NCI-H524 (cell line): ENCODE measurements at places on chromosomes 7 and 10.

DNA sequence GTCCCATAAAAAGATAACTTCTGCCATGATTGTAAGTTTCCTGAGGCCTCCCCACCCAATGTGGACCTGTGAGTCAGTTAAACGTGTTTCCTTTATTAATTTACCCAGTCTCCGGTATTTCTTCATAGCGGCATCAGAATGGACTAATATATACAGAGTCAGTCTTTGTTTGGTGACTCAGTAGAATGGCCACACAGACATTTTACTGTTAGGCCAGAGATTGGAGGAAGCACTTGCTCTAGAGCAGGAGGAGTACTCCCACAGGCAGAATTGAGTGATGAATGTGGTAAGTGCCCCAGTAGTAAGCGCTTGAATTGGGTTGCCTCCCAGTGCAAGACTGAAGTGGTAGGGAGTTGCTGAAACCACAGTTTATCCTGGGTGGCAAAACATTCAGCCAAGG lies 149.5 kb upstream of the SMIM30 start:
- no peak for DNase-seq

DNA sequence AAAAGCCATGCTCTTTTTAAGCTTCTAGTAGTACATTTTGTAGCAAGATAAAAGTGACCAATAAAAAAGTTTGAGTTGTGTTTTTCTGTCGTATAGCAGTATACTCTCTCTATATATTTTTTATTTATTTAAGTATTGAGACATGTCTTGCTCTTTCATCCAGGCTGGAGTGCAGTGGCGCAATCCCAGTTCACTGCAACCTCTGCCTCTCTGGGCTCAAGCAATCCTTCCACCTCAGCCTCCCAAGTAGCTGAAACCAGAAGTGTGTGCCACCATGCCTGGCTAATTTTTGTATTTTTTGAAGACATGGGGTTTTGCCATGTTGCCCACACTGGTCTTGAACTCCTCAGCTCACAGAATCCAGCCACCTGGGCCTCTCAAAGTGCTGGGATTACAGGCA lies 2.8 kb downstream of the SUGCT start:
- no peak for DNase-seq

- no peak for DNase-seq
Measured at GRCh38 chr7:42014625-42015618, 222.1 kb downstream of the GLI3 start.

DNA sequence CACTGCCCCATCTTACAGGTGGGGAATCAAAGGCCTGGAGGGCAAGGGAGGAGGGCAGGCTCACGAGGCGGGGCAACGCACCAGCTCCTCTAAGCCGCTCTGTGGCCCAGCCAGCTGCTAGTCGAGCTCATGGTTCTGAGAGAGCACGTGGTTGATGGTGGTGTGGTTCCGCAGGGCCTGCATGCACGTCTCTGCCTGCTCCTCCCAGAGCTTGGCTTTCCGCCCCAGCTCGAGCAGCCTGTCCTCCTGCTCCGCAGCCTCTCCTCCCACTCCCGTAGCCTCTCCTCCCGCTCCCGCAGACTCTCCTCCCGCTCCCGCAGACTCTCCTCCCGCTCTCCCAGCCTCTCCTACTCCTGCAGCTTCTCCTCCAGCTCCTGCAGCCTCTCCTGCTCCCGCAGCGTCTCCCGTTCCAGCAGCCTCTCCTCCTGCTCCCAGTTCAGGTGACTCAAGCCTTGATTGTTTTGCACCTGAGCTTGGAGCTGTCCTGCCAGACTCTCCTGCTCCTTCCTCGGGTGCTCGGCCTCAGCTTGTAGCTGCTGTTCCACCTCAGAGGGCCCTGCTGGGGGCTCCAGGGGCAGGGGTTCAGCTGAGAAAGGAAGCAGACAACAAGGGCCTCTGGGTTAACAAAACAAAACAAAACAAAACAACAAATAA lies 19.1 kb upstream of the MTPAP start:
- no peak for DNase-seq

DNA sequence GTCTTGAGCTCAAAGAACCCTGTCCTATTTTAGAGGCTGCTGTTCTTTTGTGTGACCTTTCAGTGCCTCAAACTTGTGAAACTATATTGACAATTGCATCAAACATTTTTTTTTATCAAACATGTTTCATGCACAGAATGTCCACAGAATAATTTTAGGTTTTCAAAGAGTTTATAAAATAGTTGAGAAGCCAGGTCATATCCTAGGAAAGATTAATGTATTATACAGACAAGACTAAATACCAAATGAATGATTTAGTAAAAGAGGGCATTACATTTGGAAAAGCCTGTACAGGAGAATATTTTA lies 67.0 kb downstream of the CDK6 start:
- DNase-seq = peak; percentile 33

DNA sequence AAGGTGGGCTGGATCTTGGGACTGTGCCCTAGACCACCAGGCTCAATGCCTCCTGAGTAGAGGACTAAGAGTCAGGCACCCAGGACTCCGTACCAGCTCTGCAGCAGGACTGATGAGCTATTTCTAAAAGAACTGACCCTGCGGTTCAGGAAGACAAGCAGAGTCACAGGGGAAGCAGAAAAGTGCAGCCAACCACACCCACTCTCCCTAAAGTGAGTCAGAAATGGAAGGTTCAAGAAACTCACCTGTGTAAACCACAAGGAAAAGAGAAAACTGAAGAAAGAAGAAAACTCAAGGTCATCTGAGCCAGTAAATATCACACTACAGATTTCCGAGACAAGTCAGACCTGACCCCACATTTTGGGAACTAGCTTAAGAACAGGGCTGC lies 2.5 kb downstream of the PARP12 start:
- no peak for DNase-seq

GRCh38 chr7:32062150-32062549 lies 8.1 kb downstream of the PDE1C start:
- no peak for DNase-seq

DNA sequence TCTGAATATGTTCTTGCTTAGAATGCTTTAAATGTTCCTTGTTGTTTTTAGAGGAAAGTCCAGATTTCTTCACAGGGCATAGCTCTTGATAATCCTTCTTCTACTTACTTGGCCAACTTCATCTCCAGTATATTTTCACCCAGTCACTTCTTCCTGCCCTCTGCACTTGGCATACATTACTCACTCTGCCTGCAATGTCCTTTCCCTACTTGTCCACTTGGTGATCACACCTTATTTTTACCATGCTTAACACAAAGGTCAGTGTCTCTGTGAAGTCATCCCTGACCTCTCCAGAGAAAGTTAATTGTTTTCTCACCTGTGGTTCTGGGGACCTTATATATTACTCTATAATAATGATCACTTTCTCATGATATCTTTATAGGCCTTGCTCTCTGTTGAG lies 23.3 kb downstream of the SFRP4 start:
- DNase-seq = no peak

DNA sequence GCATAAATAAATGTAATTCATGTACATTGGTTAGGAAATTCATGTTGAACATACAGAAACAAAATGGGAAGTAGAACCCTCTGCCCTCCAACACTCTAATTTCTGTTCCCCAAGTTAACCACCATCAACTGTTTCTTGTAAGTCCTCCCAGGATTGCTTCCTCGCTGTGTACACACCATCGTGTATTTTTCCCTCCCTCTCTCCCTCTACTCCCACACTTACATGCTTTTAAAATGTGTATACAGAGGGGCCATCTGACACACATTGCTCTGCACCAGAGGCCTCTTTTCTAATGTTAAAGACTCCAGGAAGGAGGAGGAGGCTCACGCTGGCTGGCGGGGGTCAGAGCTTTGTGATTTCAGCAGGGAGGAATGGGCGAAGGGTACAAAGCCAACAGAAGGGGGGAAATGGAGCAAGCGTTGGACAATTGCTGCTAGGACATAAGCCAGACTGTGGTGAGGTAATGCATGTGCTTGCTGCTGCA lies 1.9 kb upstream of the EPHA1 start:
- no peak for DNase-seq

- DNase-seq = no peak
Measured at GRCh38 chr7:20114468-20114867, 102.7 kb downstream of the MACC1 start.

DNA sequence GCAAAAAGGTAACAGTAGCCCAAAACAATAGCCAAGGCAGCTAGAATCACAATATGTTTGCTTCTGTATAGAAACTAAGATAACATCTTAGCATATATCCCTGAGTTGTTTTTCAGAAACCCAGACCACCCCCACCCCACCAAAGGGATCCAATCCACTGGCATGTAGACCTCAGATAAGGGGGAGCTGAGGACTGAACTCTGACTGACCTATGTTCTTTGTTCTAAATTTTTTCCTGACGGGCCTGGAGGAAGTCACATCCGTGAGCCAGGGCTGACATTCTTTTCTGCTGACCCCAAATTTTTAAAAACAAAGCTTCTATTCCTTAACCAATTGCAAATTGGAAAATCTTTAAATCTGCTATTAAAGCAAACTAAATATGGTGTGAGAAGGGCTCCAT lies 493.9 kb upstream of the IGFBP3 start:
- DNase-seq = no peak

DNA sequence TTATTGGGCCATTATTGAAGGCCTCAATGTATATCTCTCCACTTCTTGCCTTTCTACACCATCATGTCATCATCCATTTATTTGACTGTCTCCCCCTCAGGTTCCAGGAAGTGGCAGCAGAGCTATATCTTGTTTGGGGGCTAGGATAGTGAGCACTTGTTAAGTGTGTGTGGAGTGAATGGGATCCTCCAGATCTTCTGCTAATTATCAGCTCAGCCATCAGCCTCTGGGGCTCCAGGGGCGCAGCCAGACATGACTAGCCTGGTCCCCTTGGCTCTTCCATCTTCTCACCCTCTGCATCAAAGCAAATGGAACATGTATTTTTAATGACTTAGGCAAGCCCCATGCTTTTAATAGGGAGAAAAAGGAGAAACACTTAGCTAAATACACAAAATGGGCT lies 176.5 kb downstream of the ARHGAP12 start:
- no peak for DNase-seq

DNA sequence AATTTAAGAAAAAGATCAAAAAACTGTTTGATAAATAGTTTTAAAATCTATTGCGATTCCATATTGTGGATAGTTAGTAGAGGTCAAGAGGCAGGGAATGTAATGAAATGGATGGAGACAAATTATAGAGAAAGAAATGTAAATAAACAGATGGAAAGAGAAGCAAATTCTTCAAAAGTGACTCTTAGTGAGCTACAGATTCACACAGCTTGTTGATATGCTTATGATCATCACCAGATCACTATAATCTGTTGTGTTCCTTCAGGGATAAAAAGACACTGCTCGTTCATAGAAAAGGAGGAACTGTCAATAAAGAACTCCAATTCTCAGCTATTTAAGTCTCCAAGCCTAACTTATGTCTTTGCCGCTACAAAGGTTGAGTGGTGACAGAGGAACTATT lies 251.4 kb upstream of the SEMA3C start:
- no peak for DNase-seq

DNA sequence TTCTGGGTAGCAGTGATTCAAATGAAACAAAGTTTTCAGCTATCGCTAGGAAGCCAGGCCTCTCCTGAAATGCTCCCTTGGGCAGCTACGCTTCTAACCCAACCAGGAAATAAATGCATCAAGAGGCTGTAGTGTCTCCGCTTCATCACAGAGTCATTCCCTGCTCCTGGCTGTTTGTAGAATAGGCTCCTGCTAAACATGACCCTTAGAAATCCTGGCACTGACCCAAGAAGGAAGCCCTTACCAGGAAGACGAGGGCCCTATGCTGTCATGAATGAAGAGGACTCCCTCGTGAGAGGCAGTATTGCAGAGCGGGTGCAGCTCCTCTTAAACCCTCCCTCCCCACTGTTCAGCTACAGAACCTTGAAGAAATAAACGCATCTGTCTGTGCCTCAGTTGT lies 48.3 kb downstream of the NOD1 start:
- DNase-seq = no peak

- peak; percentile 0 for DNase-seq
Measured at GRCh38 chr10:90530521-90530920, 327.3 kb downstream of the HTR7 start.

DNA sequence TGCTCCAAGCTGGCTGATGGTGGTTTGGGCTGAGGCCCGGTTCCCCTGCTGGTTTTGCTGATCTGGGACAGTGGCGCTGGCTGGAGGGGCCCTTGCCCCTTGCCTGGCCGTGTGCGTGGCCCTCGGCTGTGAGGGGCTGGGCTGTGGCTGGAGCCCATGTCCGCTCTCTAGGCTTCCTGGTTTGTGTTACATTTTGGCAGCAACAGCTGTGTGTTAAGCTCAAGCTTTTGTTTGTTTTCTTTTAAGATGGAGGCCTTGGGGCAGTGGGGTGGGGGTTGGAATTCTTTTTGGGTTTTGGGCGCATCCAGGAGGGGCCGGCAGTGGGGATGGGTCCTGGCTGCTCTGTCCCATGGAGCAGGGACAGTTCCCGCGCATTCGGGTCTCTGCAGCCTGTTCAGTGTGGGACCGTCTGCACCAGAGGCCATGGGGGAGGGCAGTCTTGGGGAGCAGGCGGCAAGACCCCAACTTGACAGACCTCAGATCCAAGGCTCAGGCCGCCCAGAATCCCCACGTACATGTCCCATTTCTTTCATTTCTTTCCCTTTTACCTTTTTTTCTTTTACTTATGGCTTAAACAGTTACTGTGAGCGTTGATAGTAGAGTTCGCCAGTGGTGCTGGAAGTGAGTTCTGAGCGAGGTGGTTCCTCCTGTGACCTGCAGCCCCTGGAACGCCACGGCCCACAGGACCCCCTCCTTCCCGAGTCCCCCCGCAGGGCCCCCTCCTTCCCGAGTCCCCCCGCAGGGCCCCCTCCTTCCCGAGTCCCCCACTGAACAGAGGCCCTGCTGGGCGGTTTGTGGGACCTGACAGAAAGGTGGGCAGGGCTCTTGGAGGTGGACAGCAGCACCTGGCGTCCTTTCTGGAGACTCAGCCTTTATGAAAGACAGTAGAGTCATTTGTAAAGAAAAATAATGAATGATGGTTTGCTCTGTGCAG lies 75.3 kb downstream of the INPP5A start:
- no peak for DNase-seq

DNA sequence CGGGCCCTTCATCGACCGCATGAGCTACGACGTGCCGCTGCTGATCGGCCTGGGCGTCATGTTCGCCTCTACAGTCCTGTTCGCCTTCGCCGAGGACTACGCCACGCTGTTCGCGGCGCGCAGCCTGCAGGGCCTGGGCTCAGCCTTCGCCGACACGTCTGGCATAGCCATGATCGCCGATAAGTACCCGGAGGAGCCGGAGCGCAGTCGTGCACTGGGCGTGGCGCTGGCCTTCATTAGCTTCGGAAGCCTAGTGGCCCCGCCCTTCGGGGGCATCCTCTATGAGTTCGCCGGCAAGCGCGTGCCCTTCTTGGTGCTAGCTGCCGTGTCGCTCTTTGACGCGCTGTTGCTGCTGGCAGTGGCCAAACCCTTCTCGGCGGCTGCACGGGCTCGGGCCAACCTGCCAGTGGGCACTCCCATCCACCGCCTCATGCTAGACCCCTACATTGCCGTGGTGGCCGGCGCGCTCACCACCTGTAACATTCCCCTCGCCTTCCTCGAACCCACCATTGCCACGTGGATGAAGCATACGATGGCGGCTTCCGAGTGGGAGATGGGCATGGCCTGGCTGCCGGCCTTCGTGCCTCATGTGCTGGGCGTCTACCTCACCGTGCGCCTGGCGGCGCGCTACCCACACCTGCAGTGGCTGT lies 1.2 kb downstream of the SLC18A3 start:
- no peak for DNase-seq
